ENCODE measurements at places on chromosomes 12 and 14. TPM values are rescaled to one million over a fixed set of nuclear protein-coding genes. Genes with fewer than 3 reads are reported as not detected.

RNU4-1 gene
- under 0.01 TPM for total RNA-seq

GRCh38 chr14:86961106-86961716, 1031.8 kb downstream of the GALC start:
- no peaks in the 10 kb centered on the region for H3K4me1 ChIP-seq
- H3K27me3 ChIP-seq: no peaks in the 10 kb centered on the region

CLEC12A gene
- total RNA-seq: 1.5 TPM

NABP2 gene
- total RNA-seq: 27.0 TPM

DNA sequence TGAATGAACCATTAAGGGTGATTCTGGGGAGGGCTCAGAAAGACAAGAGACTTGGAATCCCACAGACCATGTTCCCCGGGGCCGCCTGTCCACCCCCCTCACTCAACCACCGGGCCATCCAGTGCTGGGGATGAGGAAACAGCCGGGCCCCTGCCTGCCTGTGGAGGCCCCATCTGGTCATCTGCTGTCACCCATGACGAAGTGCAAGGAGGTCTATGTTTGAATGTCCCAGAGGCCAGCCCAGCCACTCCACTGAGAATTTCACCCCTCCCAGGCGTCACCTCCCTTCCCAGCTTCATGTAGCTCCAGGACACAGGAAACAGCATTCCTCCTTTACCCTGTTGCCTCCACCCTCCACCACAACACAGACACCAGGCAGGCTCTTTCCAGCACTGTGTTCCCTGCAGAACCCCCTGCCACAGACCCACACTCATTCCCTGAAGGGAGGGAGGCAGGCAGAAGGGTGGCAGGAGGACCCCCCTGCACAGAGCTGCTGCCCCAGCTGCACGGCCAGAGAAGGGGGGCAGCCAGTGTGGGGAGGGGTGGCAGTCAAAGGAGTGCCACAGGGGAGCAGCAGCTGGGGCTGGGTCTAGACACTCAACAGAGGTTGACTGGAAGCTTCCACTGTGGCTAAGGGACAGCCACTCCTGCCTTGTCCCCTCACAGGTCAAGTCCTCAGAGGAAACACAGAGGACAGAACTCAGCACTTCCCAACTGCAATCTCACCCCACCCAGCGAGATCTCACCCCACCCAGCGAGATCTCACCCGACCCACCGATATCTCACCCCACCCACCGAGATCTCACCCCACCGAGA, 50.3 kb upstream of the PPP2R5C start:
- H3K36me3 ChIP-seq: no peaks in the 10 kb centered on the region
- H3K27me3 ChIP-seq: no peaks in the 10 kb centered on the region
- no peak overlapping the region for H3K4me3 ChIP-seq
- H3K27ac ChIP-seq: no peak overlapping the region
- H3K4me1 ChIP-seq: peaks cover 15% of the 10 kb centered on the region
